ENCODE measurements at places on chromosomes 6 and 20.

- DNase-seq, result no peak
Measured at GRCh38 chr20:56911946-56912345, 282.8 kb downstream of the TFAP2C start.

DNA sequence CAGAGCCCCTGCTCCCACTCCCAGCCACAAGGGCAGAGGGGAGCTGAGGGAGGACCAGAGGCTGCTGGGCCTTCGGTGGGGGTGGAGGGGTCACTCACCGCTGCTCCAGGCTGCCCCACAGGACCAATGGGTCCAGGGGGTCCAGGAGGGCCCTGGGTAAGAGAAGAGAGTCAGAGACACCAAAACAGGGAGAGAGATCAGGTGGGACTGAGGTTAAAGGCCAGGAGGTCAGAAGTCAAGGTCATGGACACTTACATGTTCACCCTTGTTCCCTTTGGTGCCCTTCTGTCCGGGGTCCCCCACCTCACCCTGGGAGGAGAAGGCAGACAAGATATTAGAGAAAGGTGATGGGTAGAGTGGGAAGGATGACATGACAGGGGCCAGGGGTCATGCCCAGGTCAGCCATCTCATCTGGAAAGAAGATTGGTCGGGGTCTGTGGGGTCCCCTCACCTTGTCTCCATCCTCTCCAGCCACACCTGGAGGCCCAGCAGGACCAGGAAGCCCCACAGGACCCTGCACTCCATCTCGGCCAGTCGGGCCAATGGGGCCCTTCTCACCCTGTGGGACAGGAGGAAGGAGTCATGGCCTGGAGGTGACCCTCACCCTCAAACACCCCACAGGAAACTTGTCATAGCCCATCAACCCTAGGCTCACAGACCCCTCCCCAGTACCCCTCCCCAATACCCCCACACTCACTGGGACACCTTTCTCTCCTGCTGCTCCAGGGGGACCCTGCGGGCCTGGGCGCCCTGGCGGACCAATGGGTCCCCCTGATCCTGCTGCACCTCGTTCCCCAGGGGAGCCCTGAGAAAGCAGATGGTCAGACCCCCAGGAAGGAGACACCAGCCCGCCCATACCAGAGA is 21.0 kb downstream of the COL11A2 start:
- no peak for DNase-seq

DNA sequence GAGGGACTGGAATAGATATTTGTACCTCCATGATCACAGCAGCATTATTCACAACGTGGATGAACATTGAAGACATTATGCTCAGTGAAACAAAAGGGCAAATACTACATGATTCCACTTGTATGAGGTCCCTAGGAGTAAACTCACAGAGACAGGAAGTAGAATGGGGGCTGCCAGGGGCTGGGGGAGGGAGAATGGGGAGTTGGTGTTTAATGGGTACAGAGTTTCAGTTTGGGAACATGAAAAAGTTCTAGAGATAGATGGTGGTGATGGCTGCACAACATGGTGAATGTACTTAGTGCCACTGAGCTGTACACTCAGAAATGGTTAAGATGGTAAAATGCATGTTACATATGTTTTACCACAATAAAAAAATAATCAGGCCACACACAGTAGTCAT is 164.3 kb upstream of the RREB1 start:
- no peak for DNase-seq

- DNase-seq, result no peak
Measured at GRCh38 chr20:49478266-49478665, 4.2 kb downstream of the KCNB1 start.

- DNase-seq, result no peak
Measured at GRCh38 chr6:45658400-45658799, 280.7 kb upstream of the SUPT3H start.
